ENCODE measurements at places on chromosomes 11 and 22.

DNA sequence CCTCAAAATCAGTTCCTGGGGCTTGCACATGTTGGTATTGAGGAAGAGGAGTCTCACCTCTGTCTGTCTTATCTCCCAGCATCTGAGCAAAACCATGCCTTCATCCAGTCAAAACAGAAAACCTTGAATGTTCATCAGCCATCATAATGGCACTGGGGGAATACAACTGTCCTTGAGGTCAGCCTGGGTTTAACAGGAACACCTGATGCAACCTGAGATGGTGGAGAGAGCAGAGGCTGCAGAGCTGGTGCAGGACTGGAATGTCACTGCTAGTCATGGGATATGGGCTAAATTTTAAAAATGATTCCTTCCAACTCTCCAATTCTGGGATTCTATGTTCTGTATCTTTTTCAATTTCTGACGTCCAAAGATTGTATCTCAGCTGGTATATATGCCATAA lies 931.0 kb downstream of the NTM start:
- DNase-seq: no peak

DNA sequence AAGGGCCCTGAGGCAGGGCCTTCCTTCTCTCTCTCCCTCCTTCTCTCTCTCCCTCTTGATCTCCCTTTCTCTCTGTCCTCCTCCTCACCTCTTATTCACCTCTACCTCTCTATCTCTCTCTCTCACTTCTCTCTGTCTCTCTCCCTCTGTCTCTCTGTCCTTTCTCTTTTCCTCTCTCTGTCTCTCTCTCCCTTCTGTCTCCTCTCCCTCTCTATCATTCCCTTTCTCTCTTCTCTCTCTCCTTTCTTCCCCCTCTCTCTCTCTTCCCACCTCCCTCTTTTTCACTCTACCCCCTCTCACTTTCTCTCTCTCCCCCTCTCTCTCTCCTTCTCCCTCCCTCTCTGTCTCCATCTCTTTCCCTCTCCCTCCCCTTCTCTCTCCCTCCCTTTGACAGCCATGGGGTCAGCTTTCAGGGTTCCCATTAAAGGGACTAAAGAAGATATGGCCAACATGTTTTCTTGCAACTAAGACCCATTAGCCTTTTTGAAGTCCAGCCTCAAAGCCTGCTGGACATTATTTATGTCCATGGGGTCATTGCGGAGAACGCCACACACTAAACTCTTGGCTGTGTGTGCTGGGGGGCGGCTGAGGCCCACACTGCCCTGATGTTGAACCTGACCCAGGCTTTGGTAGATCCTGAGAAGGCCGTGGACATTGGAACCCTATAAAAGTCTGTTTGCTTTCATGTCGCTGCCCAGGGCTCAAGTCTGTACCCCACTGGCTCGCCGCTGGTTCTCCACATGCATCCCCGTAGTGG lies 15.0 kb downstream of the ANO1 start:
- no peak for DNase-seq

GRCh38 chr22:33081686-33082590 lies 23.8 kb upstream of the SYN3 start:
- no peak for DNase-seq

- no peak for DNase-seq
These were observed 146.7 kb downstream of the CTTN start for GRCh38 chr11:70544774-70545609.

GRCh38 chr11:65112546-65113360 lies 1.1 kb downstream of the TM7SF2 start:
- no peak for DNase-seq

DNA sequence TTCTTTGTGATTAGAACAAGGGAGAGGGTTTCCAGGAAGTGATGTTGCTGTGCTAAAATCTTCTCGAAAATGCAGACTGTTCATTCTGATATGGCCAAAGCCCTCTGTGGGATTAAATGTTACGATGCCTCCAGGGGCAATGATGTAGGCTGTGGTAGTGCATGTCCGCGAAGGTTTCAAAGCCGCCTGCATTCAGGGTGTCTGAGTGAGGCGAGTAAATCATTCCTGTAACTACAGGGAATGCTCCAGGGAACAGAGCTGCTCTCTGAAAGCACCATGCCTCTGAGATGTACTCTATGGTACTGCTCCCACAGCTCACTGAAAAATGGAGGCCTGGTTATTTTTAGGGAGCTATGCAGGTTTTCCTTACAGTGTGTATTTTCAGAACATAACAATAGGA lies 21.2 kb downstream of the PDGFD start:
- DNase-seq: no peak

GRCh38 chr11:128520888-128521681 lies 66.3 kb downstream of the ETS1 start:
- DNase-seq: no peak

DNA sequence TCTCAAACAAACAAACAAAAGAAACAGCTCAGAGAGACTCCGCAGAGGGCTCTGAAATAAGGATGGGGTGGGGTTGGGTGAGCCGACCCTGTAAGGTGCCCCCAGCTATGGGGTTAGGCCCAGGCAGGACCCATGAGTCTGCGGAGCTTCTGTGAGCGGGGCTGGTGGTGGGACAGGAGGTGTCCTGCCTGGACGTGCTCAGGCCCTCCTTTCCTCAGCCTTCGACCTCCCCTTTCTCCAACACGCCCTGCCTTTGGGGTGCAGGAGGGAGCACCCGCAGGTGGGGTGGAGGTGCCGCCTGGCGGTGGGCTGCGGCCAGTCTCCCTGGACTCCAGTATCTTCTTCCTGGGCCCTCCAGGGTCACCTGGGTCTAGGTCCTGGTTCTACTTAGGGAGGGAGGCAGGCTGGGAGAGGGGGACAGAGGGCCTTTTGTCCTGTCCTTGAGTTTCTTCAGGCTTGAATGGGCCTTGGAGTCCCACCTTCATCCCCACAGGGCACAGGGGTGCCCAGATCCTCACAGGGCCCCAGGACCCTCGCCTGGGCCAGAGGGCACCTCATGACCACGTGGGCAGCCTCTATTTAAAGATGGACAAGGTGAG lies 12.3 kb downstream of the PRR33 start:
- DNase-seq: no peak

DNA sequence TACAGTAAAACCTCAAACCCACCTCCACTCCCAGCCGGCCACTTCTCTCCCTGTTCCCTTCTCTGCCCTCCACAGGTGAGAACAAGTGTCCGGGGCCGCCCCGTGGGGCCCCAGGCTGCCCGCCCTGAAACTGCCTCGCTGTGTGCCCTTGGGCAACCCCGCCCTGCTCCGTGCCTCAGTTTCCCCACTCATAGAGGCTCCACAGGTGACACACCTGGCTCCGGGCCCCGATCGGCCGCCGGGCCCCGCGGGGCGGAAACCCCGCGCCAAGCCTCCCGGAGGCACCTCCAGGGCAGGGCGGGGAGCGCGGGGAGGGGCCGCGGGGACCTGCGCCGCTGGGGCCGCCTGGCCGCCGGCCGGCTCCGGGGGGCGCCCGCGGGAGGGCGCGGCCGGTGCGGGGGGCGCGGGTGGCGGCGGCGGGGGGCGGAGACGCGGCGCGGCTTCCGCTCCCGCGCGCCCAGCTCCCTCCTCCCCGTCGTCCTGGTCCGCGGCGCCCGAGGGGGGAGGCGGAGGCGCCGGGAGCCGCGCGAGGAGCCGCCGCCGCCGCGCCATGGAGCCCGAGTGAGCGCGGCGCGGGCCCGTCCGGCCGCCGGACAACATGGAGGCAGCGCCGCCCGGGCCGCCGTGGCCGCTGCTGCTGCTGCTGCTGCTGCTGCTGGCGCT lies at the start of gene LRP5:
Gene LRP5, plus strand, starts transcription at position 475 of the 663 bp plus-strand sequence. Its CDS starts 124 bp downstream, at position 599.
- no peak for DNase-seq

DNA sequence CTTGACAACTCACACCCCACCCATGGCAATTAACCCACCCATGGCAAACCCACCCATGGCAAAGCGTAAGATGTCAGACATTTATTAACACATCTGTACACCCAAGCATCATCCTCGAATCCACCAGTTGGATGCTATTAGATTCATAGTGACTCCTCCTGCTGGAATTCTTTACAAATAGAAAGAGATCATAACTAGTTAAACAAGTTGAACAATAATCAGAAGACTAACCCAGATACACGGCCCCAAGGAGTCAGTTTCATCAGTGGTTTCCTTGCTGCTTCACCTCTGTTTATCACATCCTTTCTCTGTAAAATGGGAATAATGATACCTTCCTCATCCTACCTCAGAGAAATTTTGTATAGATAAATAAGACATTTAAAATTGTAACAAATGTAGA lies 5.1 kb downstream of the GTPBP1 start:
- no peak for DNase-seq

GRCh38 chr11:1208394-1209261 lies 14.2 kb upstream of the MUC5B start:
- DNase-seq: no peak

DNA sequence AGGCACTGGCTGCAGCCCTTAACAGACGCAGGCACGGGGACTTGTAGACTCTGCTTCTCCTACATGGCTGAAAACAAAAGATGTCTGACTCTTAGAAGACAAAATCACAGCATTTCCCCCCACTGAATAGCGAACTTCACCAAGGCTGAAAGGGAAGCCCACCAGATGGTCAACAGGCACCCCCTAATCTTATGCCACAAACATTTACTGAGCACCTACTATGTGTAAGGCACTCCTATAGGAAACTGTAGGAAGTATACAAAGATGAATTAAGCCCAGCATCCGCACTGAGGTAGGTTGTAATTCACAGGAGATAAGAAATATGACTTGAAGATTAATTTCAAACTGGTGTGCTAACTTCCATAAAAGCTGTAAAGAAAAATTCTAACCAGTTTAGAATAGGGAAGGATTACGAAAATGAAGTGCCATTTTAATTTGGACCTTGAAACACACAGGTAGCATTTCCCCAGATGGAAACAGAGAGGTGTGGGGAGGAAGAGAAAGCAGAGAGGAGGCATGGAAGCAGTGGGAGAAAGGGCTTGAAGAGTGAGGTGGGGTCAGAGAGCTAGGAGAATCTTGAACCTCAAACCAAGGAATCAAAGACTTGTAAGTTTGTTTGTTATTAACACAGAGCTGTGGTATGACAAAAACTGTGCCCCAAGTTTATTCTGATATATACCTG lies 38.1 kb downstream of the NUMA1 start:
- DNase-seq: no peak

DNA sequence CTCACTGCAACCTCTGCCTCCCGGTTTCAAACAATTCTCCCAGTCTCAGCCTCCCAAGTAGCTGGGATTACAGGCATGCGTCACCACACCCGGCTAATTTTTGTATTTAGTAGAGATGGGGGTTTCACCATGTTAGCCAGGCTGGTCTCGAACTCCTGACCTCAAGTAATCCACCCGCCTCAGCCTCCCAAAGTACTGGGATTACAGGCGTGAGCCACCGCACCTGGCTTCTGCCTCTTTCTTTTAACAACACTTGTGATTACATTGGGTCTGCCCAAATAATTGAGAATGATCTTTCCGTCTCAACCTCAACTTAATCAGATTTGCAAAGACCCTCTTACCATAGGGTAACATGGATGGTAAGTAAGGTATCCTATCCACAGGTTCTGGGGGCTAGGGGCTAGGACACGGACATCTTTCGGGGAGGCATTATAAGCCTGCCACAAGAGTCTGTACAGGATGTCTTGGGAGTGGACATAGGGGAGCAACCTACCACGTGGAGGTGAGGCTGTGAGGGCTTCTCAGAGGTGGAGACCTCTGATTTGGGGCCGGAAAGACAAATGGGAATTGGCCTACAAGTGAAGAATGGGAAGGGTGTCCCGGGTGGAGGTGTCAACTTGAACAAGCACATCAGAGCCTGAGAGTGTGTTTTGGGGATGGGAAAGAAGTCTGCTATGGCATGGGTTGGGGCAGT lies 2.7 kb upstream of the CBX6 start:
- no peak for DNase-seq

GRCh38 chr11:125494974-125495725 lies 915 bp downstream of the FEZ1 start:
- DNase-seq: no peak

GRCh38 chr11:21646351-21646750 lies 546.5 kb upstream of the ANO5 start:
- no peak for DNase-seq

All from AG09319 (cell line).